ENCODE measurements at places on chromosomes 13 and 19.

DNA sequence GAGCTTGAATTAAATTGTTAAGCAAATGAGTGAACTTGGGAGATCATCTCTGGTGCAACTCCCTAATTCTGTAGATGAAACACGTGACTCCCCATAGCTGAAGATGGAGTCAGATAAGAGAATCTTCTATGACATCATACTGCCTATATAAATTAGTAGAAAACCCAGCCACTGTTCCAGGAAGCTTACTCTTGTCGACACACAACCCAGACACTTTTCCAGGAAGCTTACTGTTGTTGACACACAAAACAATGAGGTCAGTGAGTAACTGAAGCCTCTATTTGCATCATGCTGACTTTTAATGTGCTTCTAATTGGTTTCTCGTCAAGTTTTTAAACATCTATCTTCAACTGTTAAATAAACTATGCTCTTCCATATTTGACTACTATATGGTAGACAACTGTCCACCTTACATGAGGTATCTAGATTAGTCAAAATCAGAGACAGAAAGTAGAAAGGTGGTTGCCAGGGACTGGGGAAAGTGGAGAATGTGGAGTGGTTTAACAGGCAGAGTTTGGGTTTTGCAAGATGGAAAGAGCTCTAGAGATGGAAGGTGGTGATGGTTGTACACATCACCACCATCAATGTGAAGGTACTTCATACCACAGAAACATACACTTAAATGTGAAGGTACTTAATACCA lies 168.2 kb downstream of the FGF14 start:
- no peak for DNase-seq

DNA sequence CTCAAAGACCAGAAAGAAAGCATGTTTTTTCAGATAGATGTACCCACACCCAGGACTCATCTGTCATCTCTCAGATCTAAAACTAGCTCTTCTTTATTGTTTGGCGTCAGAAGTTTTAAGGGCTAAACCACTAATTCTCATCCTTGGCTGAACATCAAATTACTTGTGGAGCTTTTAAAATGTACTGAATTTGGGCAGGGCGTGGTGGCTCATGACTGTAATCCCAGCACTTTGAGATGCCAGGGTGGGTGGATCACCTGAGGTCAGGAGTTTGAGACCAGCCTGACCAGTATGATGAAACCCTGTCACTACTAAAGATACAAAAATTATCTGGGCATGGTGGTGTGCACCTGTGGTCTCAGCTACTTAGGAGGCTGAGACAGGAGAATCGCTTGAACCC lies 47.4 kb downstream of the RCBTB2 start:
- DNase-seq = no peak

DNA sequence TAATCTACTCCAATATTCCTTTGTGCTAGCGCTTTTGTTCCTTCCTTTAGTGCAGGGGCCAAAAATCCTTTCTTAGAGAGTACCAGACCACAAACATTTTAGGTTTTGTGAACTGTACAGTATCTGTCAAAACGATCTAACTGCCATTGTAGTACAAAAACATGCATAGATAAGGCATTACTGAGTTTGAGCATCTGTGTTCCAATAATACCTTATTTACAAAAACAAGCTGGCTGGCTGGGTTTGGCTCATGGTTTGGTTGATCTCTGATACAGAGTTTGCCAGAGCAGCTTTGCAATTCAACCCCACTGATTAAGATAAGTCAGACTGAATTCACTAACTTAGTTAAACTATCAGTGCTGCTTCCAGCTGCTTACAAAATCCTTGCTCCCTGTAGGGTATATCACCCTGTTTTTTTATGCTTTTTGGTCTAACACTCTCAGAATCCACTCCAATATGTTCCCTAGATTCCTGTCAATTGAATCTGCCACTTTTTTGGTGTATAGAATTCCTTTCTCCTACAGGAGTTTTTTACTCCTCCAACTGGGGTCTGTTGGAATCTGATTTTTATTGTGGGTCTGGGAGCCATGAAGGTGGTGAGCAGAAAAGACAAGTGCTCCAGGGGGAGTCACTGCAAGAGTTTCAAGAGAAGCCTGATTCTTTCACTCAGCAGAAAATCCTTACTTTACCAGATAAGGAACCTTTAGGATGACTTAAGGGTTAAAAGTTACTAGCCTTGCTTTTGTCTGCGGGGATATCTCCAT lies 1399.4 kb downstream of the EFNB2 start:
- DNase-seq = no peak

DNA sequence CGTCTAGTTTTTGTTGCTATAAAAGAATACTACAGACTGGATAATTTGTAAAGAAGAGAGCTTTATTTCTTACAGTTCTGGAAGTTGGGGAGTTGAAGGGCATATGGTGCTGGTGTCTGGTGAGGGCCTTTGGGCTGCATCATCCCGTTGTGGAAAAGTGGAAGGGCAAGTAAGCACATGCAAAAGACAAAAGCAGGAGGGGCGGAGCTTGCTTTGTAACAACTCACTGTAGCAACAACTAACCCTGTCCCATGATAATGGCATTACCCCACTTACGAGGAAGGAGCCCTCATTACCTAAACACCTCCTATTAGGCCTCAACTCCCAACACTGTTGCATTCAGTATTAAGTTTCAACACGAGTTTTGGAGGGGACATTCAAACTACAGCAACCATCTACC lies 7.2 kb upstream of the DNAJC15 start:
- DNase-seq = no peak

DNA sequence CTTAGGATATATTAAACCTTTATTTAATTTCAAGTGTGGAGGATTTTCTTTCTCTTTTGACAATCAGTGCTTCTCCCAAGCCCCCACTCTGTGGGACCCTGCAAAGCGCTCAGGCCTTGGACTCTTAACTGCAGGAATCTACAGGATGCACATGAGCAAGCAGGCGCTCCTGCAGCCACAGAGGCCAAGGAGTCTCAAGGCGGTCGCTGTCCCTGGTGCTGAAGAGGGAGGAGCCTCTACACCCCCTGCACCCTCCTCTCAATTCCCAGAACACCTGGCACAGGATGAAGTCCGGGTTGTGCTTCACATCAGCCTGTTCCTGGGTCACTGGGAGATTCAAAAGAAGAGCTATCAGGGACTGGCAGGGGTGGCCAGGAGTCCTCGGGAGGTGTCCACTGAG lies 13.5 kb downstream of the OR10H4 start:
- DNase-seq = no peak

DNA sequence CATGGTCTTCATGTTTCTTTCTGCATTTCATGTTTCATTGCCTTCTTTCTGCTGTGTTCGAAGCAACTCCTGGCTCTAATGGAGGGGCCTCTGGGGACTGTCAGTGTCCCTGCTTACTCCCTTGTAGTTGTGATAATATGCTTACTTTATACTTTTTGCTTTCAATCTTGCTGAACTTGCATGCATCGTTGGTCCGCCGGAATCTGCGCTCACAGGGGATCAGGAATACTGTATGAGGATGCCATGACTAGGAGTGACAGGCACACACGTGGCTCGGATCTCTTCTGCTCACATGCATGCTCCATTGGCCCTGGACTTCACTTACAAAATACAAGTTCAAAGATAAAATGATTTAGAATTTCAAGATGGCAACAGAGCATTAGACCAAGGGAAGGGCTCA lies 108.8 kb downstream of the SIPA1L3 start:
- DNase-seq = no peak

DNA sequence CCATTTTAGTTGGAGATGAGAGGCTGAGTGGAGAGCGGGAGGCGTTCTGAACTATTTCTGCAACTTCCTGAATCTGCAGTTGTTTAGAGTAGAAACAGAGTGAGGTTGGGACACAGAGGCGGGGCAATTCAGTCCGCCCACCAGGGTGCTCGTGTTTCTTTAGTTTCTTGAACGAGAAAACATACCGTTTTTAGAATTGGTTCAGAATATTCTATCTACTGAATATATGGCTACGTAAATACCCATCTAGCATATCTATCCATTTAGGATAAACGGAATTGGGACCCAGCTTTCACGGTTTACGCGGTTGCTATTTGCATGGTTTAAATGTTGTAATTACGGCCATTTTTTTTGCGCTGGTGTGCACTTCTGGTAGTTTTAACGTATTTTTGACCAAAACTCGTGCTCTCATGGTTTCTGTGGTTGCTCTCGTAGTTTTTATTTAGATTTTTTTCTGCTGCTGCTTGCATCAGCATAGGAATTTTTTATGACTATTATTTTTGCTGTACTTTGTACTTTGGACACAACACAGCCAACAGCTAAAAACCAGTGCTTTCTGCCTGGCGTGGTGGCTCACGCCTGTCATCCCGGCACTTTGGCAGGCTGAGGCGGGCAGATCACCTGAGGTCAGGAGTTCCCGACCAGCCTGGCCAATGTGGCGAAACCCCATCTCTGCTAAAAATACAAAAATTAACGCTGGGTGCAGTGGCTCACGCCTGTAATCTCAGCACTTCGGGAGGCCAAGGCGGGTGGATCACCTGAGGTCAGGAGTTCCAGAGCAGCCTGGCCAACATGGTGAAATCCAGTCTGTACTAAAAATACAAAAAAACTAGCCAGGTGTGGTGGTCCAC lies 32.7 kb downstream of the TIMM13 start:
- no peak for DNase-seq

DNA sequence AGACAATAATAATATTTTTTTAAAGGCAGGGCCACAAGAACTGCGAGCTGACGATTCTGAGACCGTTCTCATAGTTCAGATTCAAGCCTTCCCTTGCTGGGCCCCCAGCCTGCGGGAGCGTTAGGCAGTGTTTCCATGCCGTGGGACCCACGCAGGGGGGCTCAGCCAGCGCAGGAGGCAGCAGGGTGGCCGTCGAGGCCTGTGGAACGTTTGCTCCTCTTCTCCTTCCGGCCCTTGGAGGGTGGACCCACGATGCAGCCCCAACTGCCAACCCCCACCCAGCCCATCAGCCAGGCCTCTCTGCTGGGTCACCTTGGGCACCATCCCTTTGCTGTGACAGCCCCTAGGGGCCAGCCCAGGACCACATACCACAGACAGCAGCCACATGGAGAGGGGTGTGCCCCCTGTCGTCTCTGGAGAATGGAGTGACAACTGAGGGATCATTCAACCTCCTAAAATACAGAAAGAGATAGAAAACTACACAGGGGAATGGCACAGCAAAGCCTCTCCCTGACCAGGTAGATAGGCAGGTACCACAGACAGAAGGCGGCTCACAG lies 46.8 kb downstream of the PDCD5 start:
- DNase-seq = no peak

- no peak for DNase-seq
Measured at GRCh38 chr13:39918620-39919236, 263.3 kb downstream of the COG6 start.

DNA sequence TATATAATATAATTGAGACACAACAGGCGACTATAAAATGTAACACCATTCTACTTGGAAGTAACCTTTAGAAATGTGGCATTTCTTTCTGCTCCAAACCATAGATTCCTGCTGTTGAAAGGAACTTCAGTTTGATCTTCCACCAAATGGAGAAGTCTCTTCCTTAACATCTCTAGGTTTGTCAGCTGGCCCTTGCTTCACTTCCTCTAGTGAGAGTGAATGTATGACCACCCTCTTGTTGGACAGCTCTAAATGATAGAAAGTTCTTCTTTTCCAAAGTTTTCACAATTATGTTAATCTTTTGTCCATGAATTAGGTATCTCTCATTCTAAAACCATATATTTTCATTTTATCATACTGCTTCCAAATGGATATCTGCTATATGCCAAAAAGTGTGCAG lies 13.8 kb upstream of the COG6 start:
- no peak for DNase-seq

- DNase-seq = peak; percentile 38
Measured at GRCh38 chr13:27375686-27376326, 48.6 kb upstream of the GTF3A start.

DNA sequence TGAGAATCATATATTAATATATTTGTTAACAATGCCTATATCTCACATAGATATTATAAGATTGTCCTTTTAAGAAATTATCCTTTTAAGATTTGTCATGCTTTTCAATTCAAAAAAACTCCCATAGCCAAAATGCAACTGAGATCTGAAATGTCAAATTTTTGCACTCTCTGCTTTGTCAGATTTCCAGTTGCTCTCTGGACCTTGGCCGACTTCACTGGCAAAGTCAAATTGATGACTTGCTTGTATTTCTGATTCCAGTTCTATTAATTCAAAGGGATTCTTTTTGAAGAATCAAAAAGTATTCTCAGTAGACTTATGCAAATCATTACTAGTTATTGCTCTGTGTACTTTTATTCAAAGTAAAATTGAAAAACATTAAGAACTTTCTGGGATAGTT lies 101.2 kb upstream of the SCEL start:
- DNase-seq = no peak

Measured in fibroblast of the conjunctiva (primary cell).